ENCODE measurements at places on chromosomes 16 and 17. TPM values are rescaled to one million over a fixed set of nuclear protein-coding genes. Genes with fewer than 3 reads are reported as not detected.

PLXDC1 gene
- total RNA-seq: 9.8 TPM

DNA sequence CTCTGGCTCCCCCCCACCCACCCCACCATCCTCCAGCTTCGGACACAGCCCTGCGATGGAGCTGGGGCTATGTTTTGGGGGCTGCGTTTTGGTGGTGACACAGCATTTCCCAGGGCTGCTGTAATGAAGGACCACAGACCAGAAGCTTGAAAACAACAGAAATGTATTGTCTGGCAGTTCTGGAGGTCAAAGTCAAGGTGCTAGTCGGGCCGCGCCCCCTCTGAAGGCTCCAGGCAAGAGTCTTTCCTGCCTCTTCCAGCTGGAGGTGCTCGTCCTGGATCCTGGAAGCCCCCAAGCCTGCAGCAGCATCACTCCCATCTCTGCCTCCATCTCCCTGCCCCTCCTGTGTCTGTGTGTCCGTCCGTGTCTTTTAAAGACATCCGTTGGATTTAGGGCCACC, 50.8 kb downstream of the TBC1D16 start:
- no peak for DNase-seq

EEF2K gene
- total RNA-seq: 9.8 TPM

TEKT5 gene
- 1.6 TPM for total RNA-seq

SMIM36 gene
- total RNA-seq: not detected

DNA sequence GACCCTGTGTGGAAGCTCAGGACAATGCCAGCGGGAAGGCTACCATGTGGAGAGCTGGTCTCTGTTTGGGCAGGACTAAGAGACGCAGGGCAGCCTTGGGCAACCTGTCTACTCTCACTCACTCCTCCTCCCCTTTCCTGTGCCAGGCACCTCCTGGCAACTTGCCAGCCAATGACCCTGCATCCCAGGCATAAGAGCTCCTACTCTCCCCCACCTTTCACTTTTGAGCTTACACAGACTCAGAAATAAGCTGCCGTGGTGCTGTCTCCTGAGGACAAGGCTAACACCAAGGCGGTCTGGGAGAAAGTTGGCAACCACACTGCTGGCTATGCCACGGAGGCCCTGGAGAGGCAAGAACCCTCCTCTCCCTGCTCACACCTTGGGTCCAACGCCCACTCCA, 2.6 kb downstream of the HBM start:
- DNase-seq: no peak

- peak; percentile 87 for DNase-seq
Observed at GRCh38 chr16:3027983-3028715, 4.3 kb downstream of the THOC6 start.

GRCh38 chr16:79845033-79845733, 244.6 kb upstream of the MAF start:
- DNase-seq: no peak

GRCh38 chr17:21214777-21215541, 998 bp upstream of the TMEM11 start:
- no peak for DNase-seq

GRCh38 chr17:48605409-48605919, 678 bp upstream of the HOXB6 start:
- DNase-seq: no peak

CLEC19A gene
- total RNA-seq: under 0.01 TPM

DNA sequence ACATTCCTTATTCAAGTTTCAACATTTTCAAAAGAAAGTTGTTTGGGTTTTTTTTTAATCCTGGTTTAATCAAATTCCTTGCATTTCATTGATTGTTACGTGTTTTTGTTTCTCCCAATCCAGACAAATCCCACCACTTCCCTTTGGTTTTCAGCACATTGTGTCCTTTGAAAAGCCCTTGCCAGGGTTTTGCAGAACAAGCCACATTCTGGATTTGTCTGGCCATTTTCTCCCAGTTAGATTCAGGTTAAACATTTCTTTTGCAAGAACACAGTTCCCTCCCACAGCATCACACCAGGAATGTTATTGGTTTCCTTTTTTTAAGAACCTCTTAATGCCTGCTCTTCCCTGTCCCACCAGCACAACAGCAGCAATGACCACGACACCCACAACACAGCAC, 278.0 kb upstream of the SALL1 start:
- DNase-seq: no peak

TLCD3B gene
- 10.2 TPM for total RNA-seq

TRPV3 gene
- 0.82 TPM for total RNA-seq

GRCh38 chr17:72730077-72730476, 362.4 kb downstream of the SLC39A11 start:
- no peak for DNase-seq

All from frontal cortex (tissue), 4 donors.